Activated T-cell treated with anti-CD3 and anti-CD28 coated beads, Interleukin-2, amount 50 U/mL, for 72 hours (primary cell): ENCODE measurements at places on chromosomes 11 and 22. TPM values are rescaled to one million over a fixed set of nuclear protein-coding genes. Genes with fewer than 3 reads are reported as not detected.

- H3K4me3 ChIP-seq, result no peak overlapping the region
- no peaks in the 10 kb centered on the region for H3K36me3 ChIP-seq
- no peaks in the 10 kb centered on the region for H3K4me1 ChIP-seq
- H3K27ac ChIP-seq, result no peak overlapping the region
- H3K27me3 ChIP-seq, result peaks cover 45% of the 10 kb centered on the region
These were observed 35.3 kb downstream of the MAP6 start for GRCh38 chr11:75633409-75634066.

GRCh38 chr11:45961751-45962240 lies 39.3 kb downstream of the LARGE2 start:
- H3K36me3 ChIP-seq, result no peaks in the 10 kb centered on the region
- H3K4me3 ChIP-seq, result no peak overlapping the region
- no peaks in the 10 kb centered on the region for H3K27me3 ChIP-seq
- no peaks in the 10 kb centered on the region for H3K4me1 ChIP-seq

DNA sequence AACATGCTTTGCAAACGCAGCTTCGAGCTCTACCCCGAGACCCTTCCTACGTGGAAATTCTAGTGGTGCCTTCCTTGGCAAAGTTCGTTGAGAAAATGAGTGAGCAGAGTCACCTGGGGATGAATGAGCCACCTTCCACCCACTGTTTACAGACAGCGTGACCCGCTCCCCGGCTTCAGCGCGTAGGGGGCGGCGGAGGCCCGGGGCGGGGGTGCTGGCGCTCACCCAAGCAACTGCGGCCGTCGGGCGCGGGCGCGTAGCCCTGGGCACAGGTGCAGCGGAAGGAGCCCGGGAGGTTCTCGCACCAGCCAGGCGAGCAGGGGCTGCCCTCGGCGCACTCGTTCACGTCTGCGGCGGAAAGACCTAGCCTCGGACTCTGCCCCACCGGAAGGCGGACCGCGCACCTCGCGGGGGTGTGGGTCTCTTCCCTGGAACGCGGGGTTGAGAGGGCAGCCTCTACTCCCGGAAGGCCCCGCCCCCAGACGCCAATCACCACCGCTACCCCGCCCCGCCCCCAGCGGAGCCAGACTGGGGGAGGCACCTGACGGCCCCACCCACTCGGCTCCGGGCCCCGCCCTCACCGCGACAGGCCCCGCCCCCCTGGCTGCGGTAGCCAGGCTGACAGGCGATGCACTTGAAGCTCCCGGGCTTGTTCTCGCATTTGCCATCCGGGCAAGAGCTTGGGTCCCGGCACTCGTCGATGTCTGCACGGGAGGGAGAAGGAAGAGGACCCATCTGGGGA lies 11.8 kb downstream of the LTBP3 start:
- no peaks in the 10 kb centered on the region for H3K27me3 ChIP-seq
- peak; percentile 100 for DNase-seq
- H3K36me3 ChIP-seq, result peaks cover 16% of the 10 kb centered on the region
- H3K27ac ChIP-seq, result peak overlapping the region; percentile 84
- H3K4me3 ChIP-seq, result peak overlapping the region; percentile 84
- H3K4me1 ChIP-seq, result peaks cover 59% of the 10 kb centered on the region

DNA sequence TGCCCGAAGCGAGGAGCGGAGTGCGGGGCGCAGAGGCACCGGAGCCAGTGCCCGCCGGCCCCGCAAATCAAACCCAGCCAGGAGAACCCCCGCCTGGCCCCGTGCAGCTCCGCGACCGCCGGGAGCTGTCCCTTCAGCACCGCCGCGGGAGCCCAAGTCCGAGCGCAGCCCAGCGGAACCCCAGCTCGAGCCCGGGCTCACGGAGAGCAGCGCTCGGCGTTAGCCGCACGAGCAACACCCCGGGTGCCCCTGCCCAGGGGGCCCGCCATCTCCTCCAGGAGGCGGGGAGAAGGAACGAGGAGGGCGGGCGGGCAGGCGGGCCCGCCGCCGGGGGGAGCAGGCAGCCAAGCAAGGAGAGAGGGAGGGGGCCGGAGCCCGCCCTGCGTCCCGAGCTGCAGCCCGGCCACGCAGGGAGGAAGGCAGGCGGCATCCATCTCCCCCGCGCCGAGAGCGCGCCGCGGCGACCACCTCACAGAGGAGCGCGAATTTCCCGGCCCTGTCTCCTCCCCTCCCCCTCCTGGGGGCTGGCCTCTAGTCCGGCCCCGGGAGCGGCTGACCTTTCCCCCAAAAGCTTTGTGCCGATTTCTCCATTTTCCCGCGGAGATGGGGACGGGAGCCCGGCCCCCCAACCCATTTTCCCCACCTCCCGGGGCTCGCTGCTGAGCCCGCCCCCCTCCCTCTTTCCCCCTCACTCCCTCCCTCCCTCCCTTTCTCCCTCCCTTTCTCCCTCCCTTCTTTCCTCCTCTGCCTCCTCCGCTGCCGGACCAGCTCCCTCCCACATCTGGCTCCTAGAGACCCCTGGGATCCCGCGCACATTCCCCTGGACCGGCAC lies 621 bp downstream of the KCNC1 start:
- no peak overlapping the region for H3K27ac ChIP-seq
- peak; percentile 65 for DNase-seq
- H3K4me3 ChIP-seq, result peak overlapping the region; percentile 39
- peaks cover 38% of the 10 kb centered on the region for H3K27me3 ChIP-seq
- H3K4me1 ChIP-seq, result no peaks in the 10 kb centered on the region

DNA sequence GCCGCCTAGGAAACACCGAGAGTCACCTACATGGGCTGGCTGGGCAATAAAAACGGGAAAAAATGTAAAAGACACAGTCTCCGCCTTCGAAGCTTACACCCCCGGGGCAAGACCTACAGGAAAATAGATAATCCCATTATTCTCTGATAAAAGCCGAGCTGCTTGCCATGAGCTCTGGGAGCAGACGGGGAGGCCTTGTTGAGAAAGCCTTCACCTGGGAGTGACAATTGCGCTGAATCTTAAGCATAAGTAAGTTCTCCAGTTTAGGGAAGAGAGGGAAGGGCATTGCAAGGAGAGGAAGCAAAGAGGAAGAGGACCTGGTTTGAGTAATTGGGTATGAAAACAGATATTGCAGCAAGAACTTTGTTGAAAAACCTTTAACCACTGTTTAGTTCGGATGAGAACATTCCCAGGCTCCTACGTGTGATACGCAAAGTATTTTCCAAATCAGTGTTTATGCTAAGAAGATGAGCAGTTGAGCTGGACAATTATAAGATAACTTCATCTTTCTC lies 813 bp upstream of the BTBD10 start:
- H3K27me3 ChIP-seq, result no peaks in the 10 kb centered on the region
- H3K4me1 ChIP-seq, result peaks cover 45% of the 10 kb centered on the region
- peaks cover 2% of the 10 kb centered on the region for H3K36me3 ChIP-seq
- DNase-seq, result no peak

DNA sequence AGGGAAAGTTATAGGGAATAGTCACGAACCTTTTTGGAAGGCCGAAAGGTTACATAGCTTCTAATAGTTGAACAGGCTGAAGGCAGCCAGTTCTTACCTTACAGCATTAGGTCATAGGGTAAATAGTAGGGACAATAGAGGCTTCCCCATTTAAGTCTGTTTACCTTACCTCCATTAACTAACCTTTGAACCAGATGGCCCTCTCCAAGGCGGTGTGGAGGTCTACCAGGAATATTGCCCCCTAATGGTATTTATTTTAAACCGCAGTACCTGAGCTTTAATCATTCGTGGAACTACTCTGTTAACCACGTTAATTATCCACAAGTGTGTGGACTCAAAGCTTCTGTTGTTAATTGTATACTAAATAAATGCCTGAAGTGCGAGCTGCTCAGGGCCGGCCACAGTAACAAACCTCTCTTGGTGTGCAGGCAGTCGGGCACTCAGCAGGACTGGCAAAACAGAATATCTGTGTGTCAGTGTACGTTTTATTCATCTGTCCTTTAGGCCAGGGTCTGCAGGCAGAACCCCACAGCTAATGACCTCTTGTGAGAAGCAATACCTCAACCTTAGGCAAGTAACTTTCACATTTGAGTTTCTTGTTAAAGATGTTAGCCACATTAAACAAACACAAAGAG lies 81.7 kb downstream of the PRCP start:
- no peaks in the 10 kb centered on the region for H3K4me1 ChIP-seq
- H3K27me3 ChIP-seq, result peaks cover 14% of the 10 kb centered on the region
- H3K27ac ChIP-seq, result no peak overlapping the region
- no peak overlapping the region for H3K4me3 ChIP-seq
- no peak for DNase-seq
- H3K36me3 ChIP-seq, result no peaks in the 10 kb centered on the region

DNA sequence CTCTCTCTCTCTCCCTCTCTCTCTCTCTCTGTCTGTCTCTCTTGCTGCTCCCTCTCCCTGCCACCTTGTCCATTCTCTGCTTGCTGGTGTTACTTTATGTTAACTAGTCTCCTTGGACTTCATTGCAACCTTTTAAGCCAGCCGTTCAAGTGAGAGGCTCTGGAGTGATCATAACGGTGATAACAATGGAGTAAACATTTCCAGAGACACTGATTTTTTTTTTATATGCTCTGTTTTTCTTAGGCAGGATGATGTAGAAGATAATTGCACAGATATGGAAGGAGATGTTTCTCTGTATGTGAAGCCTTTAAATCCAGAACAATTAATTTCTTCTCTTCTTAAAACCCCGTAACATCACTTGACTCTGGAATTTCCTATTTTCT lies 287.7 kb downstream of the TMEM135 start:
- DNase-seq, result no peak
- no peaks in the 10 kb centered on the region for H3K4me1 ChIP-seq
- H3K4me3 ChIP-seq, result no peak overlapping the region
- peaks cover 1% of the 10 kb centered on the region for H3K36me3 ChIP-seq
- H3K27ac ChIP-seq, result no peak overlapping the region
- no peaks in the 10 kb centered on the region for H3K27me3 ChIP-seq

- H3K27ac ChIP-seq, result no peak overlapping the region
- no peak overlapping the region for H3K4me3 ChIP-seq
- H3K4me1 ChIP-seq, result no peaks in the 10 kb centered on the region
- DNase-seq, result no peak
These were observed 1130.4 kb downstream of the LRRC4C start for GRCh38 chr11:40328890-40329614.

- no peaks in the 10 kb centered on the region for H3K4me1 ChIP-seq
- no peaks in the 10 kb centered on the region for H3K36me3 ChIP-seq
- no peak overlapping the region for H3K27ac ChIP-seq
- H3K4me3 ChIP-seq, result no peak overlapping the region
- peaks cover 22% of the 10 kb centered on the region for H3K27me3 ChIP-seq
These were observed 14.1 kb upstream of the WNT7B start for GRCh38 chr22:45991098-45991497.

The NRXN2 gene
- total RNA-seq, result 0.55 TPM

The CARD18 gene
- not detected for total RNA-seq

The TYR gene
- total RNA-seq, result not detected

The OR51B2 gene
- total RNA-seq, result not detected

The RIMBP3C gene
- 0.19 TPM for total RNA-seq

The CDC42EP2 gene
- total RNA-seq, result 1.4 TPM

The MB gene
- total RNA-seq, result 0.24 TPM

The TRMT112 gene
- total RNA-seq, result 154 TPM

The PGA5 gene
- not detected for total RNA-seq
